AG20443 (cell line): ENCODE measurements at places on chromosomes 13 and 19.

DNA sequence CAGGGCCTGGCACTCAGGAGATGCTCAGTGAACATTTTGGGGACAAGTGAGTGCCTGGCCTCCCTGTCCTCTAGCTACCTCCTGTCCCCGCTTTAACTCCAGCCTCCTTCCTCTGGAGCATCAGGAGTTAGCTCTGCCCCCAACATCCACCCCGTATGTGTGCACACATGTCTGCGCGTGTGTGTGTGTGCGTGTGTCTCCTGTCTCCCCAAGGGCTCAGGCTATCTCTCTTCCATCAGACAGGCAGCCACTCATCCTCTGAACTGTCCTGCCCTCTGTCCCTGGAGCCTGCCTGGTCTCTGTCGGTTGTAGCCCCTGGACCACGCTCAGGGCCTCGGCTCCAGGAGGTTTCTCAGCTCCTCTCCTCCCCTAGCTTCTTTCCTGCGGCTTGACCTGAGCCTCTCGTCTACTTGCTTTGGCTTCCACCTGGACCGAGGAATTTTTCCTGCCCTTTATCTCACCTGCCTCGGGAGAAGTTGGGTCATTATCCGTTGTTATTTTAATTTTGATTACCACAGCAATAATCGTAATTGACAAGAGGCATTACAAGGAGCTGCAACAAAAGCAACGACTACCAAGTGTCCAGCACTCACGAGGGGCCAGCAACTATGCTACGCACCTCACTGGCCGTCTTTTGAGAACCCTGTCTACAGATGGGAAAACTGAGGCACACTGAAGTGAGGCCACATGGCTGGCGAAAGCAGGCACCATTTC is 32.0 kb upstream of the ASF1B start:
- DNase-seq: no peak

- DNase-seq: peak; percentile 88
Observed at GRCh38 chr19:49546825-49547565, 19.2 kb downstream of the RCN3 start.

DNA sequence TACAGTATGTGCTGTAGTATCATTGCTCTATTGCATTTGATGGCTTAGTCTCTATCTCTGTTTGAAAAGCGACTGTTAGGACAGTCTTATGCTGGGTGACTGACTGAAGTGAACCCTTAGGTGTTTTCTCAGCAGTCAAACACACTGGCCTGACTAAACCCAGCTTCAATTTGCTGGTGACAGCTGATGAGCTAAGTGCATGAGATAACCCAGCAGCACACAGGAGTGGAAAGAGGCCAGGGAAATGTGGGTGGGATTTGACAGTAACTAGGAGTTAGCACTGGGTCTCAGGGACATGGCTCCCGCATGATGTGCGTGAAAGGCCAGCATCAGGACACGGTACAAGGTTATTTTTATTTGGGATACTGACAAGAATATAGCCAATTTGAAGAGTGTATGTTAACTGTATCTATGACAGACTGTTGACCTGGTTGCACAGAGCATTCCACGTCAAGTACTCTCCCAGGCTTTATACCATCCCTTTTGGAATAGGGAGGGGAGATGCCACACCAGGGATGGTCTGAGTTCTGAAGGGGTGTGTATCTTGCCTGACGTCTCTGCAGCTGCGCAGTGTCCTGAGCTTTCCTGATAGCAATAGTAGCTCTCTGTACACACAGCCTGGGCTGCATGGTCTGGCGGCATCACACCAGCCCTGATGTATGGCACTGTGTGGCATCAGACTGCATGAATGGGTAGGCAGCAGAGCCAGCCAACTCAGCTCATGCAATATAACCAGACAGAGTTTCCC is 144.8 kb downstream of the FLT1 start:
- no peak for DNase-seq

- peak; percentile 18 for DNase-seq
Observed at GRCh38 chr19:46296722-46297461, at the start of gene HIF3A. HIF3A (plus strand) TSS chr19:46297042; CDS start chr19:46297077, 35 bp downstream.

GRCh38 chr19:932648-933552 is 7.1 kb downstream of the ARID3A start:
- DNase-seq: peak; percentile 96

DNA sequence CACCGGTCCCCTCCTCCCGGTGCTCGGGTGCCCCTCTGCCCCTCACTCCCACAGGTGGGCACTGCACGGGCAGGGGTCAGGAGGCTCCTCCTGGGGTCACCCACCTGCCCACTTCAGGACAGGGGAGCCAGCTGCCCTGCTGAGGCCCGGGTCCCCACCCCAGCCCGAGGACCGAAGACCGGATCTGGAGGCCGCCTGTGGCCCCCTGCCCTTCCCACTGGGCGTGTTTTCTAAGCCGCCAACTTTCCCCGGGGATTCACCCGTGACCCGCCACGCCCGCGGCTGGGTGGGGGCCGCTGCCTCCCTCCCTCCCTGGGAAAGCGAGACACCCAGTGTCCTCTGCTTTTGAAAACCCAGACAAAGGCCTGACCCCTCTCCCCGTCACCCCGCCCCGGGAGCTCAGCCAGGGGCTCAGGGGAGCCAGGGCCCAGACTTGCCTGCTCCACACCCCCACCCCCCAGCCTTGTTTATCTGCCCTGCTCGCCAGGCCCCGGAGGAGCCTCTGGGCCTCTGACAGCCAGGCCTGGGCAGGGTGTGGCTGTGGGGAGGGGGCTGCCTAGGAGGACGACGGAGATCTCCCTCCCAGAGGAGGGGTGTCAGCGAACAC is 1.3 kb downstream of the PALM start:
- no peak for DNase-seq

- DNase-seq: peak; percentile 24
Observed at GRCh38 chr13:91406619-91407018, 8.2 kb downstream of the GPC5 start.

GRCh38 chr13:111974341-111974640 is 92.7 kb upstream of the SOX1 start:
- no peak for DNase-seq

GRCh38 chr19:1997353-1998233 is 17.9 kb downstream of the BTBD2 start:
- no peak for DNase-seq

- peak; percentile 43 for DNase-seq
Observed at GRCh38 chr19:42412227-42412626, 15.0 kb downstream of the LIPE start.

- no peak for DNase-seq
Observed at GRCh38 chr13:48797127-48797526, 143.4 kb downstream of the CYSLTR2 start.

DNA sequence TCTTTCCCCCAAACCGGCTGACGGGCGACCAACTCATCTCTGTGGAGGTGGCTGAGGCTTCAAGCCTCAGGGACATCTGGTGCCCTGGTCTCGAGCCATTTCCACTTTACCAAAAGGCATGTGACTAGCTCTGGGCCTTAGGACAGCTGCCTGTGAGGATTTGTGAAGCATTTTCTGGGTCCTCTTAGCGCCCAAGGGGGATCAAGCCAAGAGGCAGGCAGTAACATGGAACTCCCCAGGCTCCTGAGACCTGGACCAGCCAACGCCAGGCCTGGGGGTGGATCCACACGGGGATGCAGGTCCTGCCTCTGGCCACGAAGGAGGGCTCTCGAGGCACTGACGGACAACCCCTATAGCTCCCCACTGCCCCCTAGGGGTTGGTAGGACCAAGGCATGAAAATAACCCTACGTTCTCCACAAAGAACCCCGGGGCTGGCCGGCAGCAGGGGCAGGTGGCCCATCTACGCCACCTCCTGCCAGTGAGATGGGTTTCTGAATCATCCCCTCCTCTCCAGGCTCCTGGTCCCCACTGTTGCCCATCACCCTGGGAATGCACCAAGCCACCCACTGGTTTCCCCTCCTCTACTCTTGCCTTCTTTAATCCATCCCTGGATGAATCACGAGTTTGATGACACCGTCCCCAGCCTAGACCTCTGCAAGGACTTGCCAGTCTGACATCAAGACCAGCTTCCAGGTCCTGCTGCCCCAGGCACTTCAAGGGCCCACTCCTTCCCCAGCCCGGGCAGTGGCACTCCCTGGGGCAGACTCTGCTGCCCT is 7.0 kb upstream of the MYDGF start:
- peak; percentile 68 for DNase-seq

DNA sequence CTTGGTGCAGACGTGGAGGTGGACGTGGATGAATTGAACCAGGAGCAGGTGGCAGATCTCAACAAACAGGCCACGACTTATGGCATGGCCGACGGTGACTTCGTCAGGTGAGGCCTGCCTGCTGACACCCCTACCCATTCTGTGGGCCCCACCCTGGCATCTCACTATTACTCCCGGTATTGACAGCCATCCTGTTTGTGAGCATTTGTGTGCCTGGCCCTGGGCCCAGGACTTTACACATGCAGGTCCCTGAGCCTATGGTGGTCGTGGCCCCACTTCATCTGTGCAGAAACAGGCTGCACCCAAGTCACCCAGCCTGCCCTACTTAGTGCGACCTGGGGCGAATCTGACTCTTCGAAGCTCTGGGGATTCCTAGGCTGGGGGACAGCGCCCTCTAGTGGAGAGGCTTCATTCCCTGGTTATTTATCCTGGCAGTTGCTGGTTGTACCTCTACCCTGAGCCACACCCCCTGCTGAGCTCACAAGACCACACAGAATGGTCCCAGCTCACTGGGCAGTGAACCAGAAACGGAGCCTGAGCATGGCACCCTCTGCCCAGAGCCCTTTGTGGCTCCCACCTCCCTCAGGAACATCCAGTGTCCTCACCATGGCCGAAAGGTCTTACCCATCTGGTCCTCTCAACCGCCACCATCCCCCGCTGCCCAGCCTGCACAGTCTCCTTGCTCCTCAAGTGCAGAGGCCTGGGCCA is 16.9 kb downstream of the ZNF296 start:
- peak; percentile 87 for DNase-seq

DNA sequence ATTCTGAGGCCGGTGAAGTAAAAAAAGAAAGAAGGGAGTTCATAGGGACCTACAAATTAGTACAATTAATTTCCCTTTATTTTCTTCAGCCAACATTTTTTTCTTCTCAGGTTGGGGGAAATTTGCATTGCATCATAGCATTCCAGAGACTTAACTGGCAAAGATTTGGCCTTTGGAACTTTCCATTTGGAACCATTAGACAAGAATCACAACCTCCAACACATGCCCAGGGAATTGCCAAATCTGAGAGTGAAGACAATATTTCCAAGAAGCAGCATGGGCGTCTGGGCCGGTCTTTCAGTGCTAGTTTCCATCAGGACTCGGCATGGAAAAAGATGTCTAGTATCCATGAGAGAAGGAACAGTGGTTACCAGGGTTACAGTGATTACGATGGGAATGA is 6.4 kb upstream of the ERCC5 start:
- peak; percentile 33 for DNase-seq

DNA sequence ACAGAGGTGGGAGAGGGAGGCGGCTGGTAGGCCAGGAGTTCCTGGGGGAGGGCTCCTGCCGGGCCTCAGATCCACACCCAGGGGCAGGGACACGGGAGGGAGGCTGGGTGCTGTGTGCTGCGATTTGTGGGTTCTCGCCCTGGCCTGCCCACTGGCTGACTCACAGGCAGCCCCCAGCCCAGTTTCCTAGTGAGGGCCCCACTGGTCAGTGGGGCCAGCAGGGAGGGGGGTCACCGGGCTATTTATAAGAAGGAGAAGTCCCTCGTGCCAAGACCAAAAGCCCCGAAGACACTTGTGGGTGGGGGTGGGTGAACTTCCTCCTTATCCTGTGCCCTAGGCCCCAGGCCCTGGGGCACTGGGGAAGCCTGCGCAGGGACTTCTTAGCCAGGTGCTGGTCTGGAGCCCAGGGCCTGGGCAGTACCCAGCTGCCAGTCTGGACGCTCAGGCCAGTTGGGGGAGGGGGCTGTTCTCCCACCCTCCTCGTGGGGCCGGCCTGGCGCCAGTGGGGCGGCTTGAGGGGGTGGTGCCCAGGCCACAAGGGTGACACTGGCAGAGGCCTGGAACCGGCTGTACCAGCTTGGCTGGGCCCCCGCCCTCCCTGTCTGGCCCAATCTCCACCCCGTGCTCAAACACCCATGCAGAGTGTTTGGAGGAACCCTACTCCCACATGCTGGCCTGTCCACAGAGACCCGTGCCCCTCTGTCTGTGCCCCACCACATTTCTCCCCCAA is 5.0 kb upstream of the JUNB start:
- DNase-seq: no peak
